G401 (cell line): ENCODE measurements at places on chromosomes 11 and 22.

GRCh38 chr11:62033191-62034035 is 66.0 kb upstream of the FTH1 start:
- DNase-seq: no peak

DNA sequence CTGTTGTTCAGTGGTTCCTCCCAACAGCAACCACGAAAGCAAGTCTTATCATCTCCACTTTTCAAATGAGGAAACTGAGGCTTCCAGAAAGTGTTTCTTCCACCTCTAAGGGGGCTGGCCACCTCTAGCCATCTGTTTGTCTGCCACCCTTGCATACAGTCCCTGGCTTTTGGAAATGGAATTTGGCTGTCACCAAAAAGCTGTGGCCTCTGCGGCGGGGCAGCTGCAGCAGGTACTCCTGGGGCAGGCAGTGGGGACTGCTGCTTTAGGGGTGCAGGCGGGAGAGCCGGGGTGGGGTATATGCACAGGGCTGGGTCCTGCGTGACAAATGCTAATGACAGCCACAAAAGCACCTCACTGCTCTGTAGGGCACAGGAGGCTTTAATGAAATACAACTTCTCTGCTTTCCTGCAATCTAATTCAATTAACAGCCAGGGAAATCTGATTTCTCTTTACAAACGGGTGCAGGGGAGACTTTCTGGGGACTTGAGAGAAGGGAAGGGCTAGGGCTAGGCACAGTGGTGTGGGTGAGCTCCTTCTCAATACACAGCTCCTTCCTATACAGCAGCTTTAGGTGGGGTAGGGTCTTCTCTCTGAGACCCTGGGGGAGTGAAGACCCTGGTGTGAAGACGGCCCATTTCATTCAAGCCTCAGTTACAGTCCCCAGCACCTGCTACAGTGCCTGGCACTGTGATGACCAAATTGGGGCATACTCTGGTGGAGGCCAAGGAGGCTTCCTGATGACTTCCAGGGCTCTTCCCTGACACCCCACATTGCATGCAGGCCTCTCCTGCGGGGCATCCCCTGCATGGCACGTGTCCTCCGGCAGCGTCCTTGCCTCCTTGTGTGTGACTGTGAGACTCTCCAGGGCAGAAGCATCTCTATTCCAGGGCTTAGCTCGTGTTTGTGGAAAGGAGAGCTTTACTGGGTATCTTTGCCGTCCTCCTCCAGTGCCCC is 161.6 kb downstream of the CEP164 start:
- DNase-seq: no peak

GRCh38 chr22:27240298-27241075 is 561.1 kb downstream of the MN1 start:
- DNase-seq: no peak

DNA sequence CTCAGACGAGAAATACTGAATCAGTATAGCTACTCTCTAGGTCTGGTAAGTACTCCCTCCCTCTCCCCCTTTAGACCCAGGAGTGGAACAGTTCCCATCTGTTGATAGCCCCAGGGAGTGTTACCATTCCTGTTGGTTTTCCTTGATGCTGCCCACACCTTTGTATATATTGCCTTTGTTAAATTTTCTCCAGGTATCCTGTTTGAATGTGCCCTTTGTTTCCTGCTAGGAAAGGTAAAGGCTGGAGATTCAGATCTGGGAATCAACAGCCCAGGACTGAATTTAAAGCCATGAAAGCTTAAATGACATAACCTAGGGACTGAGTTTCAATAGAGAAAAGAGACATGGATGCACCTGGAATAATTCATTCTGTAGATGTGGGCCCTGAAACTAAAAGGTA is 68.3 kb downstream of the CCDC83 start:
- DNase-seq: no peak

DNA sequence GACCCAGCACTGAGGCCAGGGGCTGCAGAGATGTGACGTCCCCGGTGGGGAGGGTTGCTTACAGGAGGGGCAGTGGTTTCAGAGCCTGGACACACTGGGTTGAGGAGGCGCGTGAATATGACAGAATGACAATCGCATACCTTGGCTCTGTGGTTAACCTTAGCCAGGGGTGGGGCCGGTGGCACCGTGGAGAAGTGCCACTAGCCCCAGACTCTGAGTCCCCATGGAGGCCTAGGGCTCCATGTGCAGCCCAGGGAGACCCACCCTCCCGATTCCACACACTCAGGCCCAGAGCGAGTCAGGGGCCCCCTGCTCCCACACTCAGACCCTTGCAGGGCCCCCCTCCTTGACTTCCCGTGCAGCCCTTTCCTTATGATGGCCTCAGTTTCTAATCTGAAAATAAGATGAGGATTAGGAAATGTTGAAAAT is 3.6 kb upstream of the ACR start:
- DNase-seq: no peak

DNA sequence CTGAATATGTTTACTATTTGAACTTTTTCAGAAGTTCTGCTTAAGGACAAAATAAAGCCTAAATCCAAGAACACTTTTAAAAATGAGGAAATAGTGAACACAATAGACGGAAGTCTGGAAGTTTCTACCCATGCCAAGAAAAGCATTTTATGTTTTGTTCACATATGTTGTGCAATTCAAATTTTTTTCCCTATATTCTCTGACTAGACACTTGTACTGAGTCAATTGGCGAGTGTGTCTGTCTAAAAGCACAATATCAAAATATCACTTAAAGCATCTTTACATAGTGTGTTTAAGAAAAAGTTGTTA is 29.2 kb downstream of the INCENP start:
- DNase-seq: no peak

DNA sequence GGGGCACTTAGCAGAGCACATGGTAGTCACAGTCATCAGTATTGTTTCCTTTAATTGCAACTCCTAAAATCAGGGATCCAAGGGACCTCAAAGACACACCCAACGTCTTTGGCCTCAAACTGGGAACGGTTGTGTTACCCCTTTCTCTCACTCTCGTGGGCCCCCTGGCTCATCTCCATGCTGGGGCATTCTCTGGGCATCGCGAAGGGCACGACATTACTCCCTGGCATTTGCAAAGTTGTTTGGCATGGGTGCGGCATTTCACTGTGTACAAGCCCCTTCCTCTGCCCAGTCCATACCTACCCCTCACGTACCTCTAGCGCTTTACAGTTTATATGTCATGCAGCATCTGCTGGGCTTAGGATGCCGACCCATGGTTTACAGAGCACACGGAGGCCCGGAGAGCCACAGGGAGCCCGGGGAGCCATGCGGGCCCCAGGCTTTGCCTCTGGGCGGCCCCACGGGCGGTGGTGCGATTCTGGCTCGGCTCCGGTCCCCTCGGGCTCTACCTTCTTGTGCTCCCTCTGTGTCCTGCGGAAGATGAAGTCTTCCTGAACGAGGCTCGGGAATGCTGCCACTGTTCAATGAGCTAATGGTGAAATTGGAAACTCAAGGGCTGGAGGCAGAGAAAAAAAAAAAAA is 21.9 kb upstream of the CACNG2 start:
- DNase-seq: no peak

DNA sequence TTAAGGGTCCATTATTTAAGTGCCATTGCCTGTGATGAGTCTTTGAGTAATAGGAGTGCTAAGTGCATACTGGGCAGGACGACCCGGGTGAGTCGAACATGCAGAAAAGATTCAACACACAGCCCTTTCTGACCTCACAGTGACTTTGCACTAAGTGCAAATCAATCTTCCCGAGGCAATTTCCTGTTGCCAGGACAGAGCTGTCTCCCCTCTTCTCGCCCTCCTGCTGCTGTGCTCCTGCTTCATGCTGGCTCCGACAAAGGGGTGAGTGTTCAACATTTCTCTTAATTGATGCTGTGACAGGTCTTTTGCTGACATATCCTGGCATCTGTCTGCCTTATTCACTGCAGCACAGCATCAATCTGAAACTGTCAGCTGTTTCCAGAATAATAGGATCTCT is 42.0 kb downstream of the MCHR1 start:
- no peak for DNase-seq

DNA sequence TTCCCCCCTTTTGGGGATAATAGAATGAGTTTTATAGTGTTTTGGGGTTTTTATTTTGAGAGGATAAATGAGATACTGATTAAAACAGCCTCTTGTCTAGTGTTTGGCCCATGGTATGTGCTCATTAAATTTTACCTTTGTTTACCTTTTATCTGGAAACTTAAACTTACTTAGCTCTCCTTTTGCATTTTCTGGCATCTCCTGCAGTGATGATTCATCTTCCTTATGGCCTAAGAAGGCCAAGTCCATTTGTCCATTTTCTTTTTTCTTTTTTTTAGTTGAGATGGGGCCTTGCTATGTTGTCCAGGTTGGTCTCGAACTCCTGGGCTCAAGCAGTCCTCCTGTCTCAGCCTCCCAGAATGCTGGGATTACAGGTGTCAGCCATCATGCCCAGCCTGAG is 156.3 kb downstream of the COMMD9 start:
- no peak for DNase-seq
